ENCODE measurements at places on chromosomes 1 and 21. TPM values are rescaled to one million over a fixed set of nuclear protein-coding genes. Genes with fewer than 3 reads are reported as not detected.
A peak's percentile ranks its signal among the peaks of the same experiment; 100 is the strongest.

Gene NBPF20
- 1.8 TPM for total RNA-seq

DNA sequence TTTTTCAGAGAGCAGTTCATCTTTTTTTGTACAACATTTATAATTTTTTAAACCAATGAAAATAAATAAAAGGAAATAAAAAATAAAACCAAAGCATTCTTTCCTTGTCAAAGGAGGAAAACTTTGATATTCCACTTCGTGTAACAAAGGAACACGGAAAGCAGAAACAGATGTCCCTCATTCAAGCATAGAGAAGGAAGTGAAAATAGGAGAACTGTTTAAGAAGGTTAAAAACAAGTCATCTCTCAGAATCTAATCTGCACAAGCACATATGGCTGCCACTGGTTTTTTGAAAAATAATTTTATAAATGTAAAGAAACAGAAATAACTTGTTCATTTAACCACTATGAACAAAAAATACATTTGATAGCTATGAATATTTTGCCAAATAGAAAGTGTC, 35.9 kb upstream of the ZNF644 start:
- no peak for DNase-seq

GRCh38 chr1:28236656-28237322, 865 bp downstream of the ATP5IF1 start:
- no peak for DNase-seq

DNA sequence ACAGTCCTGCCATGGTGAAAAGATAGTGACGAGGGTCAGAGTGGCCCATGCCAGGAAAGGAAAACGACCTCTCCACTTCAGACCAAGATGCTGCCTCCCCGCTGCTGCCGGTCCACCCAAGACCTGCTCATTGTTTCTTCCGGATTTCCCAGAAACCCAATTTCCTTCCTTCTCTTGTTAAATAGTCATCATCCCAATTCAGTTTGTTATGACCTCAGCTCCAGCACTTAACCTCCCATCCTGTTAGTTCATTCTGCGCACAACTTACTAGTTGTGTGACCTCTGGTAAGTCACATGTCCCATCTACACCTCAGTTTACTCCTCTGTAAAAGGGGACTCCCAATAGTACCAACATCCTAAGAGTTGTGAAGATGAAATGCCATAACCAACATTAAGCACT, 29.9 kb upstream of the PPP1R15B start:
- DNase-seq, result peak; percentile 38

DNA sequence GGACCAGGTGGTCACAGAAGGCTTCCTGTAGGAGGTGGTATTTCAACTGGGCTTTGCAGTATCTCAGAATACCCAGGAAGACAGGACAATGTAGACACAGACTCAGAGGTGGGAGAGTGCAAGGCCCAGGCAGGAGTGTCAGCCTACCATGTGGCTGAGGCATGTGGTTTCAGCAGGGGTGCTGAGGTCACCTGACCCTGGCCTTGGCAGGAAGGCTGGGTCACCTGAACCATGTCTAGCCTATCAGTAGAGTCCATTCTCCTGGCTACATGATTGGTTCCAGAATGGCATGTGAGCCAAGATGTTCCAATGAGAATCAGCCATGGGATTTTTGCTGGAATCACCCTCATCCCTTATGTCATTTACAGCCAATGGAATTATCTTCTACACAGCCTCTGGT, 169.4 kb downstream of the ACTL8 start:
- no peak for DNase-seq

DNA sequence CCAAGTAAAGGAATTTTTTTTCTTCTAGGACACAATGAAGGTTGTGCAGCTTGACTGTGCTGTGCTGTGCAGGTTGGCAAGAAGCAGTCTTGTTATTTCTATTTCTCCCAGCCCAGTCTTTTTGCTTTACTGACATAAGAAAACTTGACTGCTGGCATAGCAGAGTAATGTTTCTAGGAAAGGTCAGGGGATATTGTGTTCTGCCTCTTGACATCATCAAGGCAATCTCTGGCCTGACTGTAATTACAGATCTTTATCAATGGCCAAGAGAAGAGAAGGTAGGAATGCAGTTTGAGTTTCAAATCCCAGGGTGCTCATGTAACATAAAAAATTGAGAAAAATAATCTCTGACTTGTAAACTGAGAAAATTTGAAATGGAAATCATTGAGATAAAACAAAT, 226.3 kb upstream of the ADGRL4 start:
- DNase-seq, result no peak

Gene MARK1
- total RNA-seq, result 0.65 TPM

DNA sequence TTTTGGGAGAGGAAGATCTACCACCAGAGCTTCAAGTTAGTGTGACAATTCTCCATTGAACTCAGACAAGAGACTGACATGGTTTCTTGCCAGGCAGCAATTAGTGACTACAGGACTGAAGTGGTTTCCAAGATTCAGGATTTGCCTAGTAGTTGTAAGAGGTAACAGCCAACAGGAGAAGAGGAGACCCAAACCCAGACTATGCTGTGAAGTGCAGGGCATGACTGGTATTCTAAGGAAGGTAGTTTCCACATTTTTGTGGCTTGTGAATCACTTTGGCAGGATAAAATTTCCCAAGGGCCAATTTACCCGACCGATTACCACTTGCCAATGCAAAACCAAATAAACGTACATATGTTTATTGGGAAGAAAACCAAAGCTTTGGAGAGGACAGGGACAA, 14.7 kb upstream of the RAP1A start:
- DNase-seq, result no peak

DNA sequence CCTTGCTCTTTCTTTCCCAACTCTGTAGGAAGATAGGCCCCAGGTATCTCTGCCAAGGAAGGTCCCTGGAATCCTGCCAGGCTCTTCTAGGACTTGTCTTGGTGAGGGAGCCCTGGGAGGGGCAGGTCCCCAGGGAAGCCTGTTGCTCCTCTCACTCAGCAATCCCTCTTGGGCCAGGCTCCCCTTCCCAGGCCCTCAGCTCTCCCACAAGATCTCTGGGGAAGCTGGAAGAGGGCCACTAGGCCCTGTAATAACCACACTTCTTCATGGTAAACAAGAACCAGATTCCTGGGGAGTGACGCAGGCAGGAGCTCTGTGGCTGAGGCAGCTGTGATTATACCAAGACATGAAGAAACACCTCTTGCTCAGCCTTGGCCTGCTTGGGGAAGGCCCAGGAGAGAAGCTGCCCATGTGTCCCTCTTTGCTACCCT, 9.9 kb upstream of the MAPKAPK2 start:
- peak; percentile 63 for DNase-seq

- DNase-seq, result no peak
These were observed 46.1 kb upstream of the DNAJC6 start for GRCh38 chr1:65263286-65263685.

- no peak for DNase-seq
These were observed 96.0 kb downstream of the NOS1AP start for GRCh38 chr1:162165528-162165927.

DNA sequence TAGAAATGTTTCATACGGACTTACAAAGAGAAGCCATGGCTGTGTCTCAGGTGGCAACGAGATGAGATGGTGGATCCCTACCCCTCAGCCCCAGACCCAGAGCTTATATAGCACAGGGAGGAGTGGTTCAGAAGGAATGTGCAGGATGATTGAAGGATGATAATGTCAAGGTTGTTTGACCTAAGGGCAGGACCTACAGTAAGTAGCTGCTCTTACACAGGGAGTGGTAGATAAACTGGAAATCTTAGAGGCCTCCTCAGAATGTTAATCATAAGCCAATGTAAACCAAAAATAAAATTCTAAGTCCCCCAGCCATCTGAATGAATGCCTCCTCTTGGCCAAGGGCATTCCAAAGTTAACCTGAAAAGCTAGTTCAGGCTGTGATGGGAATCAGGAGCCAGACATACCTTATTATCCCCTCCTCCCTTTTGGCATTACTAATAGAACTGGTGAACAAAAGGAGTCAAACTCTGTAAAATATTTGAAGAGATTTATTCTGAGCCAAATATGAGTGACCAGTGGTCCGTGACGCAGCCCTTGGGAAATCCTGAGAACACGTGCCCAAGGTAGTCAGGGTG, 45.8 kb upstream of the PDE9A start:
- no peak for DNase-seq

DNA sequence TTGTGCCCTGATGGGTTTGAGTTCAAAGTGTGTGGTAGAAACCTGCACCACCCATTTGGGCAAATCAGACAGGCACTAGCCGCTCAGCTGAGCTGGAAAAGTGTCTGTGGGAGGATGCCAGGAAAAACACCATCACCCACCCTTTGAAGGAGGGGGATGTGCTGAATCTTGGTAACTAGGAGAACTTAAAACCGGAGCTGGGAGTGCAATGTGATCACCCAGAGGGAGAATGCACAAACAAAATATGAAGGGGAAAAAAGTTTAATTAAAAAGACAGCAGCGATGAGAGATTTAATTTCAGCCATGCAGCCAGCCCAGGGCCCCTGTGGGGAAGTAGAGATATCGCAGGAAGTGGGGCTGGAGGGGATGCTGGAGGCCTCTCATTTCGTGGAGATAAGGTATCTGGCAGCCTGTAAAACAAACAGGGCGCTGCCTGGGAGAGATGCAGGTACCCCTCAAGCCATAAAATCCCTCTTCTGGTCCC, 86.8 kb upstream of the BCAR3 start:
- DNase-seq, result peak; percentile 32

- DNase-seq, result no peak
These were observed 8.6 kb upstream of the LRRC8B start for GRCh38 chr1:89516055-89516454.

Gene KCNA2
- total RNA-seq, result not detected

GRCh38 chr1:39205102-39205780, 746 bp downstream of the MACF1 start:
- DNase-seq, result peak; percentile 70

Gene DSCAM
- under 0.01 TPM for total RNA-seq

- no peak for DNase-seq
These were observed 39.8 kb downstream of the WDR4 start for GRCh38 chr21:42839271-42840231.

Gene AMPD1
- not detected for total RNA-seq

DNA sequence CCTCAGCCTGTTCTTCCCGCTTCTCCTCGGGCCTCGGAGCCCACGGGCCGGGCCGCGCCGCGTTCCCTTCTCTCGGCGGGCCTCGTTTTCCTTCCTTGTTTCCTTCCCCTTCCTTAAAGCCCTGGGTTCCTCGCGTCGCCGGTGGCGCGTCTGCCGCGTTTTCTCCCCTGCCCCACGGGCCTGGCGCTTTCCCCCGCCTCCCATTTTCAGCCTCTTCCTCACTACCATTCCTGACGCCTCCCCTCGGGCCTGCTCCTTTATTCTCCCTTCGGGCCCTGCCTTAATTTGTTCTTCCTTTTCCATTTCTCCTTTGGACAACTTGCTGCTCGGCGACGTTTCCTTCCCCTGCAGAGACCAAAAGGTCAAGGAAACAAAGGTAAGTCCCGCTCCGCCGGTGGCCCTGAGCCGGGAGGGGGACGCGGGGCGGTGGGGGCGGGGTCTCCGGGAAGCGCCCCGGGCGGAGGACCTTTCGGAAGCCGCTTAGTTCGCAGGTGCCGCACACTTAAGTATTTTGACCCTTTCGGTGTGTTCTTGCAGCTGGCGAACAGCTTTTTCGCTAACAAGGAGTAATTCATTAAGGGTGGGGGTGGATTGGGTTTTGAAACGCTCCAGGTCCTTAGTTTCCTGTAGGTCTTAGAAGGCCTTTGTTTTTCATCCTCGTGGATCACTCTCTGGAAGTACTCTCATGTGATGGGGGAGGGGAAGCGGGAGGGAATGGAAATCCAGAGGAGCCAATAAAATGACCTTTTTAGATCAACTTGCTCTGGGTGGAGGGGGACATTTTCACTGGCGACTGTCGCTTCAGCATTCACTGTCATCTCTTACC, 780 bp downstream of the YTHDF2 start:
- peak; percentile 79 for DNase-seq

Gene ASCL5
- total RNA-seq, result not detected

DNA sequence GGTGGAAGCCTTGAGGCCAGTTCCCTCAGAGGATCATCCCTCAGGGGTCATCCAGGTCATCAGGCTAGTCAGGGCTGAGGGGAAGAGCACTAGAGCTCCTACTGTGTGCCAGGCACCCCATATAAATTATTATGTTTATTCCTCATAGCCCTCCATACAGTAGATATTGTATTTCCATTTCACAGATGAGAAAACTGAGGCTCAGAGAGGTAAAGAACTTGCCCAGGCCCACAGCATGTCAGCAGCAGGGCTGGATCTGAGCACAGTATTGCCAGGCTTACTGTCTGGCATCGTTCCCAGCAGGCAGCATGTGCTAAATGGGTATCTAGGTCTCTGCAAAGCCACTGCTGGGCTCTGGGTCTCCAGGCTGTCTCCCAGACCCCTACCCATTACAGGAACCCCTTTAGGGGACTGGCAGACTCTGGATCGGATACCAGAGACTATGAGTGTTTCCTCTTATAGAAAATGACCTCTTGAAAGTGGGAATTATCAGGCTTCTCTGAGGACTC, 153.3 kb downstream of the PTPRU start:
- DNase-seq, result no peak

DNA sequence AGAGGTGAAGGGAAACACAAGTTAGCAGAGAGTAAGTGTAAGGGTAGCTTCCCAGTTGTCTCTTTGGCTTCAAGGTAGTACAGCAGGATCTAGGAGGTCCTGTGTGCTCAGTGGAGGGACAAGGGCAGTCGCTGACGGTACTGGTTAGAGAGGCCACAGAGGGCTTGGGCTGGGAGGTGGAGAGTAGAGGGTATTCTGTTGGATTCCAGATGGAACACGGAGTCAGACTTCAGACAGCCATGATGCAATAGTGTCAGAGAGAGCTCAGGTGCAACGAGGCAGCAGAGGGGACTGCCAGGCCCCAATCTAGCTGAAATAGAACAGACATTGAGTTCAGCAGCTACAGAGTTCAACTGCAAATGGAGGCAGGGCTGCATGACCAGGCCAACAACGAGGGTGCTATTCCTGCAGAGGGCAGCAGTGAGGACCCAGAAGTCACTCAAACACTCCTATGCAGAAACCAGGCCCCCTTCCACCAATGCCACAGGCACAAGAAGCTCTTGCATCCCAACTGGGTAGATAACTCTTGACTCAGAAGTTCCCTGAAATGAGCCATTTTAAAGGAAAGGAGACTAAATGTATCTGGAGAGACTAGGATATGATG, 325.0 kb upstream of the ESRRG start:
- no peak for DNase-seq
